Nucleus accumbens (tissue), 56 donors: ENCODE measurements at places on chromosomes 2 and 18.

DNA sequence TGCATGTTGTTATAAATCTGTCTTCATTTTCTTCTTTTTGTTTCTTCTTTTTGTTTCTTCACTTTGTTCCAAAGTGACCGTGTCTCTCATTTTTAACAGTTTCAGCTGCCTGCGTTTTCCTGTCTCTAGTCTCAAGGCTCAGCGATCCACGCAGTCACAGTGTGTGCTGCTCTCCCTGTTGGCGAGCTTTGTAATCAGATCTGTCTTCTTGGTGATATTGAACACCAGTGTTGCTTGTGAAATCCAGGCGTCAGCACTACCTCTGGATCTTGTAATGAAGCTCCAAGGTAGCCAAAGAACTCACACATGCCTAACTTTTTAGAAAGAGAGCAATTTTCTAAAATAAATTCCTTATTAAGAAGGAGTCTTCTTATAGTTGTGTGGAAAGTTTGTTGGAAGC, 13.2 kb downstream of the SNTG2 start:
- no peak for DNase-seq

- DNase-seq = no peak
Observed at GRCh38 chr2:52558265-52558664, 1209.3 kb upstream of the CHAC2 start.

- no peak for DNase-seq
Observed at GRCh38 chr2:121417826-121418225, 112.9 kb upstream of the RNU4ATAC start.

DNA sequence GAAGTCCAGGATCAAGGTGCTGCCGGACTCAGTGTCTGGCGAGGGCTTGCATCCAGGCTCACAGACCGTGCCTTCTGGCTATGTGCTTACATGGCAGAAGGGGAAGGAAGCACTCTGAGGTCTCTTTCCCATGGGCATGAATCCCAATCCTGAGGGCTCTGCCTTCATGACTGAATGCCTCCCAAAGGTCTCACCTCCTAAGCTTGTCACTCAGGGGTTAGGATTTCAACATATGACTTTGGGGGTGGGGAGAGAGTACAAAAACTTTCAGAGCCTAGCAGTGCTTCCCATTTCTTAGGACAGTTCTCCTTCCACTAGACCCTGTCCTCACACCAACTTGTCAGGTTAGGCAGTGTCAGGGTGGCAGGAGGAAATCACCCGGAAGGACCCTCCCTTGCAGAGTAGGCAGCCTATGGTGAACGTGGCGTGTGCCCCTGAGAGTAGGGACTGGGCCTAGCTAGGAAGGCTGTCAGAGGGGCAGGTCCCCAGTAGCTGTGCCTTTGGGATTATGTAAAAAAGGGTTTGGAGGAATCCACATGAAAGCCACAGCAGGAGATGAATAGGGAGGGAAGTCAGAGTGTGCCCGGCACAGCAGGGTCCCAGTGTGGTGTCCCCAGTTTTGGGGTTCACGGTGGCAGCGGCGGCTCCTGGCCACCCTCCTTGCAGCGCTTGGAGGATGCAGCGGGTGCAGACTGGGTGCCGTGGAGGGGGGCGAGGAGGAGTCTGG, 233.3 kb downstream of the LDLRAD4 start:
- DNase-seq = no peak

DNA sequence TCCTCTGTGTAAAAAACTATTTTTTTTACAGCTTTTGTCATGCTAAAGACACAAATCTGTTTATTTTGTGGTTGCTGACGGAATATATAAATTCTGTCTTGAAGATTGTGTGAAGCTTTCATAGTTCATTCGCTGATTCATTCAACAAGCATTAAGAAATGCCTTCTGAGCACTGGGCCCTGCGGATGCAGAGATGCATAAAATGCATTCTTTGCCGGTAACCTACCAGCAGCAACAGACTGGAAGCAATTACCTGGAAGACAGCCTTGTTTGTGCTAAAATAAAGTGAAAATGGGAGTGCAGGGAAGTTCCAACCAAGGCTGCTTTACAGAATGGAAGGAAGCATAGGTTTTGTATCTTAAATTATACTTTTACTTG, 119.7 kb downstream of the PMAIP1 start:
- no peak for DNase-seq

GRCh38 chr2:16756831-16757644, 91.4 kb upstream of the CYRIA start:
- DNase-seq = no peak

GRCh38 chr2:156037482-156037881, 295.0 kb downstream of the NR4A2 start:
- no peak for DNase-seq

- DNase-seq = no peak
Observed at GRCh38 chr18:75455249-75456198, 28.0 kb upstream of the SMIM21 start.

GRCh38 chr18:35624146-35624545, 42.6 kb downstream of the GALNT1 start:
- DNase-seq = no peak

GRCh38 chr2:177038787-177039484, 173.7 kb upstream of the HNRNPA3 start:
- no peak for DNase-seq

- no peak for DNase-seq
Observed at GRCh38 chr2:150426724-150427123, 60.7 kb downstream of the RND3 start.

- no peak for DNase-seq
Observed at GRCh38 chr2:939936-940601, 10.6 kb upstream of the SNTG2 start.

- no peak for DNase-seq
Observed at GRCh38 chr2:48727560-48727959, 28.0 kb downstream of the LHCGR start.

GRCh38 chr2:102138331-102138730, 4.2 kb upstream of the IL1R1 start:
- no peak for DNase-seq

GRCh38 chr2:132542953-132543569, 126.5 kb downstream of the GPR39 start:
- DNase-seq = no peak

DNA sequence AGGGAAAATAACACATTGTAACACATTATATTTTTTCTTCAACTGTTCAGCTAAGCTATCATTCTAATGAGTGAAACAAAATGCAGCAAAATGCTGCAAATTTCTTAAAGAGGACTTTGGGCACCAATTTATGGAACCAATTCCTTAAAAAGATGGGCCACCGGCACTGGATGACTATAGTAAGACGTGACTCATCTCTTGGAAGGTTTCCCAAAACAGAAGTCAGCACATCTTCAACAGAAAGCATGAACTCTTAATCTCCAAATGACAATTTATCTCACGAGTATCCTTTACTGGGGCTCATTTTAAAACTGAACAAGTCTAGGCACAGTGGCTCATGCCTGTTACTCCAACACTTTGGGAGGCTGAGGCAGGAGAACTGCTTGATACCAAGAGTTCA, 213.4 kb downstream of the CDH20 start:
- DNase-seq = no peak

DNA sequence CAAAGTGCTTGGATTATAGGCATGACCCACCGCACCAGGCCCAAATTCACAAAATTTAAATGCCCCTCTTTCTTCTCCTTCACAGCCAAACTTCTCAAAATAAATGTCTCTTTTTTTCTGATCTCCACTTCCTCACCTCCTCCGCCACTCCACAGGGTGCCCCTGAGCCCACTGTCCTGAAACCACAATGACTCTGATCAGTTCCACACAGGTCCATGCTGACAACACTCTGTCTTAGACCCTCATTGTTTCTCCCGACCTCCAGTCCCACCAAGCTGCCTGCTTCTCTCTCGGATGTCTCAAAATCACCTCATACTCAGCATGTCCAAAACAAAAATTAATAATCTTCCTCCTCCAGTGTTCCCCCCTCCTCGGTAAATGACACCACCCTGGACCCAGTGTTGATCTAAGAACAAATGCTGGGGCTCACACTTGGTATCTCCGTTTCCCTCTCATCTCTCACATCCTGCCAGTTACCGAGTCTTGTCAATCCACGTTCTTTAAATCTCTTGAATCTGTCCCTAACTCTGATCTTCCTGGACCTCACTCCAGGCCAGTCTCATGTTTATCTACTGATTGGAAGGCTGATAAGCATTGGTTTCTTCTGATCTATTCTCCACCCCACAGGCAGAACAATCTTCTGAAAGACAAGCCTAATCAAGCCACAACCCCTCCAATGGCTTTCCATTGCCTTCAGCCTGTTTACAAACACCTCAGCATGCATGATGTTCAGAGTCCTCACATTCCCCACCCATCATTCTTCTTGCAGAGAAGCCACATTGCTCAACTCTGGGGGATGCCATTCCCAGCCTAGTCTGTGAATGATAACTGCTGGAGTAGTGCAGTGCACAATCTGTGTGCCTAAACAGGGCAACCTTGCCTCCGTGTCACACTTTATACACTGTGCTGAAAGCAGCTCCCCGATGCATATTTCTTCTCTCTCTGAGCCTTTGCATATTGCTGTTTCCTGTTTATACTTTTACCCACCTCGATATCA, 12.4 kb upstream of the ANKRD44 start:
- no peak for DNase-seq

DNA sequence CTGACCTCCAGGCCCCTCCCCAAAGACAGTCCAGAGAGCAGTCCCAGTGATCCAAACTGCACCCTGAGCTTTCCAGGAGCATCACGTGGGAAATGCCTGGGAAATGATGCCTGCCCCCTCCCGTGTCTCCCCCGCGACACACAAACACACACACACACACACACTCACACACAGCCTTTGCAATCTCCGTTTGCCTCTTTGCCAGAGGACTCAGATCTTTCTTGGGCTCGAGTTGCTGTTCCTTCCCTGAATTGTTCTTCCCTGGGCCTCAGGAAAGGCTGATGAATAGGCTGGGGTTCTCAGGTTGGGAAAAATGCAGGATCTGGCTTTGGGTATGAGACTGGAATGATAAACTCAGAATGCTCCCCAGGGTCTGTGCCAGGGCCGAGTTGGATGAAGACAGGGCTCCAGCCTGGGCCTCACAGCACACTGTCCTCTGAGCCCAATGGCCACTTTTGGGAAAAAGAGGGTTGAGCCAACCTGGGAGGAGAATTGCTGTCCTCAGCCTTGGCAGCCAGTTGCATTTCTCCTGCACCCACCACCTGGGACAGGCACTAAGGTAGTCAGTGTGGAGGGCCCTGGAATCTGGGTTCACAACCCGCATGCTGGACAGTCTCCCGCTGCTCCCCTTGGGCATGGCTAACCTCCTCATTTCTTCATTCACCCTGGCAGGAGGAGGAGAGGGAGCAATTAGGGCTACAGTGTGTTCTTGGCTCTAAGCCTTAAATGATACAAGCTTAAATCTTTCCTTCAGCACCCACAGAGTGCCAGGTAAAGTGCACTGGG, 43.9 kb upstream of the ATP6V1B1 start:
- DNase-seq = no peak

- no peak for DNase-seq
Observed at GRCh38 chr2:204664708-204665121, 119.4 kb downstream of the PARD3B start.

- DNase-seq = no peak
Observed at GRCh38 chr18:11154368-11154989, 5.1 kb upstream of the PIEZO2 start.

DNA sequence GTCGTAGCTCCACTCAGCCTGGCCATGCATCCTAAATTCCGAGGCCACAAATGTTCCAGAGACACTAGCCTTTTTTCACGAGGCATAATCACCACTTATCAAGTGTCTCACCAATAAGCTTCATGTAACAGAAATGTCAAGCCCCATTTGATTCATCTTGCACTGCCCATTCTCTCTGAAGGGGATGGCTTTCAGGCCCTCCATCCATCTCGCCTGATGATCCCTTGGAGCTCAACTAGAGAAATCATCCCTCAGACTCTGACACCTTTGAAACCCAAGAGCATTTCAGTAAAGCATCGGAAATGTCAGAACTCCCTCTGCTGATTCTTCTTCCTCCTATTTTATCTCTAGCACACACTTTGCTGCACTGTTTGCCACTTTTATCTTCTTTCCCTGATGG, 91.7 kb downstream of the DCC start:
- DNase-seq = no peak

- no peak for DNase-seq
Observed at GRCh38 chr2:20985062-20985461, 58.8 kb downstream of the APOB start.

DNA sequence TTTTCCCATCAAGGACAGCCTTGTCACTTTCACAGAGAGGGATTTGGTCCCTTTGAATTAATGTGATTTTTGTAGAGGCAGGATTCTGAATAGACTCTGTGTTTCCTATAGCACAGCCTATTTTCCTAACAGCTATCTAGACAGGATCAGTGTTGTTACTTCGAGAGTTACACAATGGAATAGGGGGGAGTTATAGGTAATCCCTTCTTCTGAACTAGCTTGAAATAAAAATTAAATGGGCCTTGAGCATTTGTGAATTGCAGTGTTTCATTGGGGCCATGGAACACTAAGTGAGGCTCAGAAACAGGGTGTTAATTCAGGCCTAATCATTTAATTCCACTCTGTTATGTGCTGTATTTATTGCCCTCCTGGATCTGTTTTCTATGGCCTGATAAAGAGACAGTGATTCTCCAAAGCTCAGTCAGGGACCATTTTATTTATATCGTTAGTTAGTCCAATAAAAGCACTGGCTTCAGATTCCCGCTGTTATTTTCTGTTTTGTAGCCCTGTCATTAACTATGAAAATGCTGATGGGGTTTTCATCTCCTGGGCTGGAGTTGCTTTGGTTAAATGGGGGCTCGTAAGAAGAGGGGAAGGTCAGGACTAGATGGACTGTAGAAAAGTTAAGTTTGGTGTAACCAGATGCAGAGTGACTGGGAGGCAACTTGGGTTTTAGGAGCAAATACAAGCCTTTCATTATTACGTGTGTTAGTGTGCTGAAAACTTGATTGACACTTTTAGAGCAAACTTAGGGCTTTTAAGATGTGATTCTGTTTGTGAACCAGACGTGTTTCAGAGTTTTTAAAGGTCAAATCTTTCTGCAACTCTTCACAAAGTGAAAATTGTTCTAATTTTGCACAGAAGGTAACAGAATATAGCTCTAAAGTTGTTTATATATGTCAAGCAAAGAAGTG, 461.0 kb upstream of the HNRNPA3 start:
- no peak for DNase-seq

DNA sequence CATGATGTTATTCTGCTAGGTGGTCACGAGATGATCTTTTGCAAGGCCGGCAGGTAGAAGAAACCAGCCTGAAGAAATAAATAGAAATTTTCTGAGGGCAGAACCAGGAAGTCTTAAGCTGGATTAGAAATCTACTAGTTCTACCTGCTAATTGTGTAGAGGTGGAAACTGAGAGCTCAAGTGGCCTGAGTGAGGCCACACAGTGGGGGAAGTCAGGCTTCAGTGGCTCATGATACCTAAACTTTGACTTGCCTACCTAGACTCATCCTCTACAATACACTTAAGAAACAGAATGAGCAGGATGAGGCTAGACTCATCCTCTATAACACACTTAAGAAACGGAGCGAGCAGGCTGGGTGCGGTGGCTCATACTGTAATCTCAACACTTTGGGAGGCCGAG, 134.9 kb upstream of the NDUFV2 start:
- no peak for DNase-seq

- DNase-seq = no peak
Observed at GRCh38 chr2:37614061-37614738, 57.2 kb downstream of the CDC42EP3 start.
